Central memory CD4-positive, alpha-beta T cell (primary cell): ENCODE measurements at places on chromosomes 4 and X.
A peak's percentile ranks its signal among the peaks of the same experiment; 100 is the strongest.

DNA sequence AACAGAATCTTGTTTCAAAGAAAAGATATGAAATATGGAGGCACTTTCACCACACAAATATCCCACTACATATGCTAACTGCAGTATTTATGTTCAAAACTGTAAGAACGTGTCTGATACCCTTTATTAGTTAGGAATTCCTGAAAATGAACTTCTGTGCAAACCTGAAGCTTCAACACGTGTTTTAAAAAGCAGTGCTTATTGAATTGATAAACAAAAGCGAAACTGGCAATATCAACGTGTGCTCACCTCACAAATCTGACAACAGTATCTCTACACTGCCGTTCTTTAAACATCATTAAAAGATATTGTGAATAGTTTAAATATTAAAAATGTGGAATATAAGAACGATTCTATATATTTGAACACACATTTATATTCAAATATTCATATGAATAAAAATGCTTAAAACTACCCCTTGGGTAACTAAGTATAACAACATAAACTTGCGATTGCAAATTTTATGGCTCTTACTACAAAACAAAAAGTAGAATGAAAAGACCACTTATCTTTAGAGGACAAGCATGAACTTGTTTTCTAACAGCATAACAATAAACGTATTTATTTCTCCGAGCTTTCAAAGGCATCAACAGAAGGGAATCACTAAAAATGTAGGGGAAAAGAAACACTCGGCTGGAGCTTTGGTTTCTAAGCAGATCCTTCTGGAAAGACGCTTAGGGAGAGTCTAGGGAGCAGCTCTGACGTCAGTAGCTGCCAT lies at the start of gene LRP2BP:
Gene LRP2BP, minus strand, starts transcription at position 687 of the 718 bp plus-strand sequence. CDS start 17,738 bp downstream, outside the sequence.
- peak; percentile 21 for DNase-seq

- no peak for DNase-seq
These were observed 518.7 kb downstream of the C4orf33 start for GRCh38 chr4:129614611-129615010.

- DNase-seq: no peak
These were observed 251.6 kb downstream of the QDPR start for GRCh38 chr4:17260166-17260907.

DNA sequence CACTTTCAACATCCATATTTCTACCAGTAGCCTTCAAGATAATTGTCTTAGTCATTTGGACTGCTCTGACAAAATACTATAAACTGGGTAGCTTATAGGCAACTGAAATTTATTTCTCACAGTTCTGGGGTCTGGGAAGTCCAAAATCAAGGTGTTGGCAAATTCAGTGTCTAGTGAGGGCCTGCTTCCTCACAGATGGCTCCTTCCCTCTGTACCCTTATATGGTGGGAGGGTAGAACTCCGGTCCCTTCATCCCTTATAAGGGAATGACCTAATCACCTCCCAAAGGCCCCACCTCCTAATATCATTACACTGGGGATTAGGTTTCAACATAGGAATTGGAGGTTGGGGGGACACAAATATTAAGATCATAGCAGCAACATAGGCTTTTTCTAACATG lies 7.4 kb upstream of the TBC1D25 start:
- DNase-seq: no peak

GRCh38 chrX:103437147-103437873 lies 61.0 kb downstream of the BEX3 start:
- no peak for DNase-seq

DNA sequence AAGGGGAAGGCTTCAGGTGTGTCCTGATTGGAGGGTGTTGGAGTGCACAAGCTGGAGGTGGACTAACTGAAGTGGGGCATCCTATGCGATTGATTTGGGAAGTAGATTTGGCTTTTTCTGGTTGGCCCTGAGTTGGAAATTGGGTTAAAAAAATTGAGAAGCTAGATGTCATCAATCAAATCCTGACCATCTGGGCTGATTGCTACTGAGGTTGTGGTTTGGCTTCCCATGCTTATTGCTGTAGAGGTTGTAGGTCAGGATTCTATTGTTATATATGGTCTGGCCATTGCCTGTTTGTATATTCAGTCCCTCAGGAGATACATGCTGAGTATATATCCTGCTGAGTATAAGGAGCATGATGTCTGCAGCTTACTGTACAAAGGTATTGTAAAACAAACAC lies 7.7 kb upstream of the ZNF81 start:
- DNase-seq: no peak

GRCh38 chrX:49838374-49838773 lies 9.3 kb downstream of the PAGE4 start:
- DNase-seq: no peak

- no peak for DNase-seq
These were observed 37.5 kb downstream of the KDR start for GRCh38 chr4:55087913-55088260.

GRCh38 chr4:117550085-117550484 lies 464.7 kb upstream of the TRAM1L1 start:
- DNase-seq: no peak

DNA sequence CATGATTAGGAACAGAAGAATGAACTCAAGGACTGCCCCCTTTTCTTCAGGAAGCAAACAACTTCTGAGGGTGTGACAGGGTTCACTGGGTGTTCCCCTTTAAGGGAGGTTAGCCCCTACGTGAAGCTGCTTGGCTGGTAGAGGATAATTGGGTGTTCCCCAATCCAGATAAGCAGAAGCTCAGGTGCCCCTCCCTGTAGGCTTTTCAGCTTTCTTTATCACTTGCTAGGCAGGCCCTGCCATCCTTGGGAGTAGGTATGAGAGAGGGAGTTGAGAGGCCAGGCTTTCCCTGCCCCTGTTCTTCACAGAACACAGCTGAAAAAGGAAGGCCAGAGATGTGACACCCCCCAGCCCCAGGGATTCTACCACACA lies 44.2 kb downstream of the RTL9 start:
- DNase-seq: no peak

DNA sequence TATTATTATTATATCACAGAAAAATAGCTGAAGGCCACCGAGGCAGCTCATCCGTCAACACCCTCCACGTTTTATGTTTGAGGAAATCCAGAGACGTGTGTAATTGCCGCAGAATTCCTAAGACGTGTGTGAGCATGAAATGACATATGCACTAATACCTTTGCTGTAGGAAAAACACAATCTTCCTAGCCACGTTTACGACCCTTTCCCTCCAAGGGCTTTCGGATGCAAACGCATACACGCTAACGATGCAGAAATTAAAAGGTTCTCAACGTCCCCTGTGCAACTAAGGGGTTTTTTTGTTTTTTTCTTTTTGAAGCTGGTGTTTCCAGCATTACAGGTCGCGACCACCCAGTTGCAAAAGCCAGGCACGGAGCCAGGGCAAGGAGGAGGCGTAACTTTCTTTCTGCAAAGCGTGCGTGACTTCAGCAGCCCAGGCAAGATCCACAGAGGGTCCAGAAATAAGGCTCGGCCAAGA lies 33.8 kb downstream of the CRLF2 start:
- peak; percentile 35 for DNase-seq

DNA sequence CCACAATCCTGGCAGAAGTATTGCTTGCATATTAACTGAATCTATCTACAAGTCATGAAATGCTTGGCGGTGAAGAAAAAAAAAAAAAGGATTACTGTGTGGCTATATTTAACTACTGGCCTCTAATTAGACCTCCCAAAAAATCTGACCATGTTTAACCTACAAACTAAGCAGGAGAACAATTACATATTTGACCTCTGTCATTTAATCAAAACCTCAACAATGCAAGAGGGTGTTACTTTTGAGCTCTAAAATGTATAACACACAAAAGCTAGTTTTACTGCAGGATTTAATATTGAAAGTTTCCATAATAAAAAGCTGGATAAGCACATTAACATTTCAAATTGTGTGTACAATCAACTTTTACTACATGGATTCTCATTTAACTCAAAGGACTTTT lies 1.5 kb downstream of the ITM2A start:
- no peak for DNase-seq

- DNase-seq: peak; percentile 22
These were observed 5.3 kb downstream of the APOO start for GRCh38 chrX:23902419-23902818.

DNA sequence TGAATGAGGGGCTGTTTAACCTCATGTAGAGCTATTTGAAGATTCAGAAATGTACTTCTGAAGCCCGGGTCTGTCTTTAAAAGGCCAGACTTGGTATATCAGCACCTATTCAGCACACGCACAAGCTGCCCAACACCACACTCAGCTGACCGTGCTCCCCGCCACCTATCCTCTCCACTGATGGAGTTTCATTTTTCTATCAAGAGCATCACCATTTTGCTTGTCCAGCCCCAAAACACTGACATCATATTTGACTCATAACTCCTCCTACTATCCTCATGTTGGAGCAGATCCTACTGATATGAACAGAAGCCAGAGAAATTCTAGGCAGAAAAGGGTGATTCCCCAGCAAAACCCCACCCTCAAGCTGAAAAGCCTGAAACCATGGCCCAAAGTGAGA lies 100.3 kb downstream of the SORBS2 start:
- DNase-seq: no peak
